ENCODE measurements at places on chromosomes 7 and 10. TPM values are rescaled to one million over a fixed set of nuclear protein-coding genes. Genes with fewer than 3 reads are reported as not detected.

The PPP1R17 gene
- not detected for total RNA-seq

The ZPBP gene
- total RNA-seq, result not detected

The SPDYE9 gene
- total RNA-seq, result not detected

The IRF5 gene
- 2.2 TPM for total RNA-seq

The CDC14C gene
- not detected for total RNA-seq

The CTAGE8 gene
- total RNA-seq, result 0.08 TPM

The NAT16 gene
- not detected for total RNA-seq

The CDHR3 gene
- total RNA-seq, result 11.4 TPM

The NPY gene
- total RNA-seq, result not detected

The CTTNBP2 gene
- 1.2 TPM for total RNA-seq

The HABP2 gene
- total RNA-seq, result not detected

The RAMP3 gene
- total RNA-seq, result 30.7 TPM

GRCh38 chr7:96418581-96418980 is 96.7 kb upstream of the SLC25A13 start:
- H3K27ac ChIP-seq, result no peak overlapping the region
- DNase-seq, result no peak
- no peaks in the 10 kb centered on the region for H3K36me3 ChIP-seq
- H3K27me3 ChIP-seq, result no peaks in the 10 kb centered on the region

- DNase-seq, result no peak
- H3K4me3 ChIP-seq, result no peak overlapping the region
- H3K27ac ChIP-seq, result no peak overlapping the region
- H3K4me1 ChIP-seq, result no peaks in the 10 kb centered on the region
These were observed 47.7 kb upstream of the WAPL start for GRCh38 chr10:86569335-86569734.

GRCh38 chr7:20440472-20441105 is 109.9 kb downstream of the ITGB8 start:
- peaks cover 4% of the 10 kb centered on the region for H3K27me3 ChIP-seq
- no peak for DNase-seq
- no peak overlapping the region for H3K27ac ChIP-seq
- H3K4me1 ChIP-seq, result peaks cover 5% of the 10 kb centered on the region
- H3K36me3 ChIP-seq, result no peaks in the 10 kb centered on the region

DNA sequence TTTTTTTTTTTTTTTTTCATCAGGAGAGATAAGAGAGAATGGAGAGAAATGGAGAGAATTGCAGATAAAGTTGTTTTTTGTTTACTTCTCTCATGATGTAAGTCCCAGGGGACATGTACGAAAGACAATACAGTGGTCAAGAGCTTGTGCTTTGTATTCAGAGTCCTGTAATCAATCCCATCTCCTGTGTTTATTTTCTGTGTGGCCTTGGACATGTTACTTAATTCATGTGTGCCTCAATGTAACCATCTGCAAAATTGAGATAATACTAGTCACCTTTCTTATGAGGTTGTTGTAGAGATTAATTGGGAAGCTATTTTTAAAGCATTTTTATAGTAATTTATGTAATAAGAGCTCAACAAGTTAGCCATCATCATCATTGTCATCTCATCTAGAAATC is 117.5 kb downstream of the CDK14 start:
- H3K27me3 ChIP-seq, result no peaks in the 10 kb centered on the region
- peaks cover 61% of the 10 kb centered on the region for H3K4me1 ChIP-seq
- H3K4me3 ChIP-seq, result no peak overlapping the region
- no peak for DNase-seq
- H3K36me3 ChIP-seq, result no peaks in the 10 kb centered on the region
- H3K27ac ChIP-seq, result no peak overlapping the region

DNA sequence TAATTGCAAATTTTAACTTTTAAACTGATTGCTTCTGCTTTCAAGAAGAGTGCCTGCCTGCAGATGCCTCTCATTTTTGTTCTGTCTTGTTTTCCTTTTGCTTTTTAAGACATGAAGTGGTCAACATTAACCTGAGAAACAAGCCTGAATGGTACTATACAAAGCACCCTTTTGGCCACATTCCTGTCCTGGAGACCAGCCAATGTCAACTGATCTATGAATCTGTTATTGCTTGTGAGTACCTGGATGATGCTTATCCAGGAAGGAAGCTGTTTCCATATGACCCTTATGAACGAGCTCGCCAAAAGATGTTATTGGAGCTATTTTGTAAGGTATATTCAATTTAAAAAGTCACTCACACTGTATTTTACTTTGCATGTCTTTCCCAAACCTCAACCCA is 8.8 kb downstream of the GSTO2 start:
- H3K4me1 ChIP-seq, result peaks cover 6% of the 10 kb centered on the region
- no peak for DNase-seq
- peaks cover 10% of the 10 kb centered on the region for H3K27me3 ChIP-seq
- no peaks in the 10 kb centered on the region for H3K36me3 ChIP-seq
- no peak overlapping the region for H3K27ac ChIP-seq
- H3K4me3 ChIP-seq, result no peak overlapping the region

GRCh38 chr7:78677391-78677790 is 776.1 kb downstream of the MAGI2 start:
- H3K27me3 ChIP-seq, result no peaks in the 10 kb centered on the region
- no peak overlapping the region for H3K4me3 ChIP-seq
- H3K36me3 ChIP-seq, result no peaks in the 10 kb centered on the region
- no peaks in the 10 kb centered on the region for H3K4me1 ChIP-seq
- DNase-seq, result no peak

DNA sequence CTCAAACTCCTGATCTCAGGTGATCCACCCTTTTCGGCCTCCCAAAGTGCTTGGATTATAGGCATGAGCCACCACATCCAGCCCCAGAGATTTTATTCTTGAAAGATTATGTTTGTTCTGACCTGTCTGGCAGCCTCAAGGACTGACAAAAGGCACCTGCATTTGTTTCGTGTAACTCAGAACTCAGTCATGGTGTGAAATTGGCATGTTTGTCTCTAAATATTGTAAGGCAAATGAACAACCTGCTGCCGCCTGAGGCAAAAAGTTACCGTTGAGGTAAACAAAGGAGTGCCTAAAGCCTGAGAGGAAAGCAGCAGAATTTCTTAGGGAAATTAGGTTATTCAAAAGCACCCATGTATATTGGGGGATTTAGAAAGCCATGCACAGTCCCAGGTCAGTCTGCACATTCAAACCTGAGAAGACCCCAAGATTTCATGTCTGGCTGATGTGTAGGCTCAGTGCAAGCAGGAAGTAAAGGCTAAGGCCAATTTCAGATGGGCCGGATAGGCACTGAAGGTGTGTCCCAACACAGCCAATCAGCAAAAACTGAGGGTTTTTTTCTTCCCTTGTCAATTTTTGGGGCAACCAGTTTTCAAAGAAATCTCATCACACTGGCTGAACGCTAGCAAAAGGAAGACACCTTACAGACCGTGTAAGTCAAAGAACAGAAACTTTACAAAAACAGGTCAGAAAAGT is 33.3 kb upstream of the HHEX start:
- no peaks in the 10 kb centered on the region for H3K36me3 ChIP-seq
- no peak overlapping the region for H3K4me3 ChIP-seq
- H3K27me3 ChIP-seq, result no peaks in the 10 kb centered on the region
- DNase-seq, result no peak
- H3K27ac ChIP-seq, result no peak overlapping the region

DNA sequence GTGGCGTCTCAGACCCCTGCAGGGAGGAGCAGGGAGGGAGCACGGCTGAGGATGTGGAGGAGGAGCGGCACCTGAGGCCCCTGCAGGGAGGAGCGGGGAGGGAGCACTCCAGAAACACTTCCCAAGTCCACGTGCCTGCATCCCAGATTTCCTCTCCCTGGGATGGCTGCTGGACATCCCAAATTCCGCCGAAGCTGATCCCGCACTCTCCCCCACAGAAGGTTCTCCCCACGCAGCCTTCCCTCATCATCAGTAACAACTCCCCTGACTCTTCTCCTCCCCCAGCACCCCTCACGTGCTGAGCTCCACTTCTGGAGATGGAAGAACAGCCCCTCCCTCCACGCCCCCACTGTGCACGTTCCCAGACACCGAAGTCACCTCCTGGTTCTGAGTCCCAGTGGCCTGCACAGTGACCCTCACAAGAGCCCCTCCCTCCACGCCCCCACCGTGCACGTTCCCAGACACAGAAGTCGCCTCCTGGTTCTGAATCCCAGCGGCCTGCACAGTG is 17.8 kb upstream of the FOXL3 start:
- peak; percentile 6 for DNase-seq
- no peak overlapping the region for H3K27ac ChIP-seq
- no peak overlapping the region for H3K4me3 ChIP-seq
- no peaks in the 10 kb centered on the region for H3K36me3 ChIP-seq

GRCh38 chr7:157426463-157427301 is 89.9 kb downstream of the DNAJB6 start:
- H3K36me3 ChIP-seq, result peaks cover 9% of the 10 kb centered on the region
- no peak overlapping the region for H3K27ac ChIP-seq
- peaks cover 18% of the 10 kb centered on the region for H3K4me1 ChIP-seq
- no peak overlapping the region for H3K4me3 ChIP-seq
- no peaks in the 10 kb centered on the region for H3K27me3 ChIP-seq

DNA sequence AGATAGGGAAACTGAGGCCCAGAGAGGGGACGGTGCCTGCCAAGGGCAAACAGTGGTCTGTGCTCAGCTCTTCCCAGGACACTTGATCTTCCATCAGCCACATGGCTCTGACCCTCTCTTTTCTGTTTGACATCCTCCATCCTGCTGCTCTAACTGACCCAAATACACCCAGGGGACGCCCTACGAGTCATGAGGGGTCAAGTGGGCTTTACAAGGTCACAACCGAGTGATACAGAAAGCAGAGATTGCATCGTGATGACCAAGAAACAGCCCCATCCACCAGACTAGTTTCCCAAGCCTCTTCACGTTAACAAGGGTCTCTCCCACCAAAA is 131.2 kb upstream of the UNC5B start:
- H3K27me3 ChIP-seq, result peaks cover 13% of the 10 kb centered on the region
- H3K4me3 ChIP-seq, result no peak overlapping the region
- peaks cover 12% of the 10 kb centered on the region for H3K4me1 ChIP-seq

- H3K27ac ChIP-seq, result no peak overlapping the region
- H3K4me1 ChIP-seq, result peaks cover 22% of the 10 kb centered on the region
- peaks cover 29% of the 10 kb centered on the region for H3K36me3 ChIP-seq
- no peak overlapping the region for H3K4me3 ChIP-seq
These were observed 3.3 kb downstream of the MRPS33 start for GRCh38 chr7:141011443-141011842.

DNA sequence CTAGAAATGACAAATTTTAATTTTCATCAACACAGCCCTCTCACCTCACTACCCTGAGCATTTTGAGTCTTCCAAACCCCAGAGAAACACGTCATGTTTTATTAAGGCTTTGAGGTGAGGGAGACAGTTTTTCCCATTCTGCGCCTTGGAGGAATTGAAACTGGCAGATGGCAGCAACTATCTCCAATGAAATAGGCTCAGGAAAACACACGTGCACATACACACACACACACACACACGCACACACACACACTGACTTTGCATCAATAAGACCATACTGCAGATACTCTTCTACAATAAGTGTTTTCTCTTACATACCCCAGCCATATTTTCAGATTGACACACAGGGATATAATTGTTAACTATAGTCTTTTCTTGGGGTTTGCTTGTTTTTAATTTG is 3.2 kb upstream of the SFTPA2 start:
- peaks cover 34% of the 10 kb centered on the region for H3K27me3 ChIP-seq
- H3K36me3 ChIP-seq, result no peaks in the 10 kb centered on the region
- peaks cover 5% of the 10 kb centered on the region for H3K4me1 ChIP-seq
- H3K4me3 ChIP-seq, result no peak overlapping the region
- no peak overlapping the region for H3K27ac ChIP-seq

GRCh38 chr7:9945131-9945530 is 1028.5 kb upstream of the PHF14 start:
- no peaks in the 10 kb centered on the region for H3K4me1 ChIP-seq
- no peak overlapping the region for H3K4me3 ChIP-seq
- H3K36me3 ChIP-seq, result no peaks in the 10 kb centered on the region
- H3K27me3 ChIP-seq, result no peaks in the 10 kb centered on the region
- no peak for DNase-seq

GRCh38 chr10:63712717-63713115 is 191.5 kb downstream of the REEP3 start:
- H3K36me3 ChIP-seq, result no peaks in the 10 kb centered on the region
- H3K4me1 ChIP-seq, result peaks cover 53% of the 10 kb centered on the region
- H3K27ac ChIP-seq, result peak overlapping the region; percentile 91
- H3K4me3 ChIP-seq, result no peak overlapping the region

DNA sequence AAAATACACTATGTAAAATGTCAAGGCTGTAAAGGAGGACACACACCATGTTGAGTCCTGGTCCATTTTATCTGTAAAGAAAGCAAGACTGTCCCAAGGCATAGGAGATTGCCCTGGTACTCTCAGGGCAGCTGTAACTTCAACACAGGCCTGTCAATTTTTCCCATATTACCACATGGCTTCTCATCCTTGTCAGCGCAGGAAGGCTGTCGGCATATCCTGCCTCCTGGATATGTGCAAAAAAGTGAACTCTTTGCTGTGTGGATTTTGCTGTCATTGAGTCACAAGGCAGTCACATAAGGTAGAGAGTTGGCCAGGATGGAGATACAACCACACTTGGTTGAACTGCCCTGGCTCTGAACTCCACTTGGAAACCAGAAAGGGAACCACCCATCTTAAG is 8.7 kb downstream of the DUSP5 start:
- H3K27me3 ChIP-seq, result no peaks in the 10 kb centered on the region
- no peak for DNase-seq
- peaks cover 100% of the 10 kb centered on the region for H3K4me1 ChIP-seq
- peaks cover 28% of the 10 kb centered on the region for H3K36me3 ChIP-seq
- peak overlapping the region; percentile 97 for H3K27ac ChIP-seq

DNA sequence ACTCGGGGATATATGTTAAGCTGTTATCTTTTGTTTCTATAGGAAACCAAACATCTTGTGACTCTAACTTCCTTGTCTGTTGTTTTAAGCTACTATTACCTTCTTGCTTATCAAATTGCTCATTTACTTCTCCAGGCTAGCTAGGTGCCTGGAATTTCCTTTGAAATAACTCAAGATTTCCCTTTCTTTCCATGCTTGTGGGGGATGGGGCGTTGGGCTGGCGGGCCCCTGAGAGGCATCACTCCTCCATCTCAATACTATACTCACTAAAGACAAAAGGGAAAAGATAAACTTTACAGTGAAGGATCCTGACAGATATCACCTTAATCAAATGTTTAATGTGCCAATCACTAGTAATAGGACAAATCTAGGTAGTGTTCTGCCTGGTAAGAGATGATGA is 34.7 kb upstream of the MYO3A start:
- H3K27ac ChIP-seq, result no peak overlapping the region
- H3K4me3 ChIP-seq, result no peak overlapping the region
- no peaks in the 10 kb centered on the region for H3K36me3 ChIP-seq

DNA sequence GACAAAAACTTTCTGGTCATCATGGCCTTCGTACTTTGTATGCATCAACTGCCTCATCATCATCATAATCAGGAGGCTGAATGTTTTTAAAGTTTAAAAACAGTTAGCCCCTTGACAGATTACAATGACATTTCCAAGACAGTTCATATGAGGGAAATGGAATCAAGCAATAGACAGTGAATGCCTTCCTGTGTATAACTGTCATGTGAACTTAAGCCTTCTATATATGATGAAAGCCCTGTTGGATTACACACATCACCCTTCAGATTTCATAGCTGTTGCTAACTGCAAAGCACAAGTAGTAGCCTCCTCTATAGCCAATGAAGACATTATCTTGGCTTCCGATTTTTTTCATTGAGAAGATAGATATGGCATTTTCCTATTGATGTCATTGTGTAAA is 154.0 kb downstream of the PLXDC2 start:
- peaks cover 39% of the 10 kb centered on the region for H3K4me1 ChIP-seq
- H3K4me3 ChIP-seq, result no peak overlapping the region
- DNase-seq, result no peak
- no peaks in the 10 kb centered on the region for H3K27me3 ChIP-seq

- DNase-seq, result no peak
- H3K4me3 ChIP-seq, result no peak overlapping the region
- no peaks in the 10 kb centered on the region for H3K27me3 ChIP-seq
- no peaks in the 10 kb centered on the region for H3K36me3 ChIP-seq
- H3K4me1 ChIP-seq, result peaks cover 67% of the 10 kb centered on the region
These were observed 31.6 kb downstream of the SH3PXD2A start for GRCh38 chr10:103823706-103824272.

Data from left ventricle myocardium inferior (tissue), 1 donor.